Urinary bladder (tissue), 4 donors: ENCODE measurements at places on chromosomes 5 and 9. TPM values are rescaled to one million over a fixed set of nuclear protein-coding genes. Genes with fewer than 3 reads are reported as not detected.

- DNase-seq, result no peak
These were observed 38.1 kb downstream of the BASP1 start for GRCh38 chr5:17255471-17256021.

GRCh38 chr9:132582276-132582785, at the start of gene BARHL1:
Gene BARHL1, plus strand, starts transcription at chr9:132582606. Its CDS starts 192 bp downstream, at chr9:132582798.
- no peak for DNase-seq

DNA sequence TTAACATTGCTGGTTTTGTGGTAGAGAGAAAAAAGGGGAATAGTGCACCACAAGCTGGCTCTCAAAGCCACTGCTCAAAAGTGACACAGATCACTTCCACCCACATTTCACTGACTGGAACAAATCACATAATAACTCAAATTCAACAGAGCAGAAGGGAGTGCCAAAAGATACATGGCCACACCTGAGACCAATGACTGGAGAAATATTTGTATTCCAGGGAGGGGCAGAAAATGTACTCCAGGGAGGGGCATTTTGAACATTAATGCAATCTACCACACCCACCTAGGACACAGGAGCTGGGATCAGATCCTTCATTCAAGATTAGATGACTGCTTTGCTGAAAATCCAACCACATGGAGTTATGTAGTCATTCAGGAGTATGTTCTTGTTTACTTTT, 44.8 kb upstream of the ALDOB start:
- no peak for DNase-seq

GRCh38 chr9:28177142-28177541, 603.9 kb upstream of the C9orf72 start:
- DNase-seq, result no peak

The FKTN gene
- 48.9 TPM for total RNA-seq

GRCh38 chr5:169296419-169297143, 4.4 kb downstream of the SLIT3 start:
- DNase-seq, result no peak

The PDE8B gene
- total RNA-seq, result 2.9 TPM

The FAM221B gene
- total RNA-seq, result 0.21 TPM

DNA sequence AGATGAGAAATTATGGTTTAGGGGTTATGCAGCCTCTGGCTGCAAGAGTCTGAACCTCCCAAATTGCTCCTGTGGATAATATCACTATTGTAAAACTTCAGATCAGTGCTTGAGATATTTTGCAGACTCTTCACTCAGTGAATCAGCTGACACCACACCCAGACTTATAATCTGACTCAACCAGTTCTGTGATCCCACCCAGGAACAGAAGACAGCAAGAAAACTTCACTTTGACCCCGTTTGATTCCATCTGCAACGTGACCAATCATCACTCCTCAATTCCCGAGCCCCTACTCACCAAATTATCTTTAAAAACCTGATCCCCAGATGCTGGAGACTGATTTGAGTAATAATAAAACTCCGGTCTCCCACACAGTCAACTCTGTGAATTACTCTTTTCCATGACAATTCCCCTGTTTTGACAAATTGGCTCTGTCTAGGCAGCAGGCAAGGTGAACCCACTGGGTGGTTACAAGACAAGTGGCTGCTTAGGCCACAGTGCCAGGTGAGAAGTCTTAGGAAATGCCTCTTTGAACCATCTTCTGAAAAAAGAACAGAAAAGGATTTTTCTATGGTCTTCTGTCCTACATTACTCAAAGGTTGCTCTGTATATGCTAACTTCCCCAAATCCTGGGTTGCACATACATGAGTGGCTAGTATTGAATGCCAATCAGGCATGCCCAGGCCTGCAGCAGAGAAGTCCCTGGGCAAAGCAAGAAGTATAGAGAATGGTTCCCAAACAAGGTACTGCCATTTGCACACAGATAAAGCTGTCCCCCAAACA, 588.0 kb downstream of the PRELID2 start:
- DNase-seq, result no peak

GRCh38 chr9:27247756-27248155, 49.2 kb downstream of the EQTN start:
- no peak for DNase-seq

DNA sequence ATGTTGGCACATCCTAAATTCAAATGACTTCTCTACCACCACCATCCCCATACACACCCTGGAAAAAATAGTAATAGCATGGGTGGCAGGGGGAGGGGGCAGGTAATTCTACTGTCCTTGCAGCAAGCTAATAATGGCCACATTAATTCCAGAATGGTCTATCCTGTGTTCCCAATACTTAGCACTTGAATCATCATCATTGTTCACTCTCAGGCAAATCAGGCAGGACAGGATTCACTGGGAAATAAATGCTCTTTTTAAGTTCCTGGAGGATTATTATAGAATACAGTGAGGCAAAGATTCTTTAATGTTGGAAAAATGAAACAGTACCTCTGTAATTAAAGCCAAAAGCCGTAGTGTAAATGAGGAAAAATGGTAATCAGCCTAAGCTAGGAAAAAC, 254.5 kb downstream of the ARRDC3 start:
- DNase-seq, result no peak

DNA sequence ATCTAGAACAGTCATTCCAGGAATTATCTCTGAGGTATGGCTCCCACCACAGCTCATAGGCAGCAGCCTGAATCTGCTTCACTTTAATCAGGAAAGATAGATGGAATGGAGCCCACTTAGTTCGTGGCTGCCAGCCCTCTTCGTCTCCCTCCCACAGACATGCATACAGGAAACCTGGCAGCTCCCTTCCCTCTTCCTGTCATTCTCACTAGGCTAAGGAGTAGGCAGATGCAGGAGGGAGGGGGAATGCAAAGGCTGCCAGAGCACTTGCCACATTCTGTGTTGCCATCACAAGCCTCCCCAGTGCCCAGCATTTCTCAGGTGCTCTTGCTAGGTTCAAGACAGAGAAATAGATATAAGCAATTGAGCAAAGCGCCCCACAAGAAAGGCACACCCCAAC, 378.9 kb downstream of the ELAVL2 start:
- DNase-seq, result no peak

- no peak for DNase-seq
These were observed 45.2 kb upstream of the FYB1 start for GRCh38 chr5:39264528-39264927.

DNA sequence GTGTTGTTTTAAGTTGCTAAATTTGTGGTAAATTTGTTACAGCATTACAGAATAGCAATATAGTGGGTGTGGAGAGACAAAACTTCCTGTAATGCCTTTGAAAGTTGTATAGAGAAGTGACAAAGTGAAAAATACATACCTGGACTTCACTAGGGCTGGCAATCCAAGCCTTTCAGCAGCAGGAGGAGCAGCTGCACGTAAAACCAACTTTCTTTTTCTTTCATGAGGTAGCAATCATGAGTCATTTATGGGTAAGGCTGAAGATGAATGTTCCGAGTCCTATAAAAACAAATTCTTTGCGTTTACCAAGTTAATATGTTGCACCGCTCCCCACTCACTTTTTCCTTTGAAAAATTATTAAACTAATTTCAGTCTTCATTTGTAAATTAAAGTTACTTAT, 1138.2 kb downstream of the TAF11L14 start:
- DNase-seq, result peak; percentile 3

The IL13 gene
- total RNA-seq, result not detected

The ADAMTS12 gene
- total RNA-seq, result 28.8 TPM

DNA sequence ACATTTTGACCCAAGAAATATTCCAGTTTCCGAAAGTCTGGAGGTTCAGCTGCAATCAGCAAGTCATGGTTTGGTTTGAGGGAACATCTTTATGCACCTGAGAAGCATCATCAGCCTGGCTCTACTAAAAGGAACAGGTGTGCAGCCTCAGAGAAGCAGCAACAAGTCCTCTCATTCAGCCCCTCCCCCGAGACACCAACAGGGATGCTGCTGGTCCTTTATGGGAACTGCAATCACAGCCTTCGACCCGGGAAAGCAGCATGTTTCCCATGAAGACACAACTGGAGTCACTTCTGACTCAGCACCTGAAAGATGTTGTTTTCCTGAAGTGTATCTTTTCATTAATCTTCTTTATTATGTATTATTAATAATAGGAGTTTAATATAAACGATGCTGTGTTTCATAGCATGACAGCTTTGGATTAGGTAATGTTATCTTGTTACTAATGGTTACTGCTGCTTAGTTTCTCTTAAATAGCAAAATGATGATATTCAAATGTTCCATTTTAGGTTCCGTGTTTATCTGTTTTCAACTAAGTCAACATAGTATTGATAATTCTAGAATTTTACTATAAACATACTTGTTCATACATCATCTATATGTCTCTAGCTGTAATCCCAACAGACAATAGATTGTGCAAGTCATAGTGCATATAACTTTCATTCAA, 15.6 kb upstream of the NREP start:
- DNase-seq, result no peak

DNA sequence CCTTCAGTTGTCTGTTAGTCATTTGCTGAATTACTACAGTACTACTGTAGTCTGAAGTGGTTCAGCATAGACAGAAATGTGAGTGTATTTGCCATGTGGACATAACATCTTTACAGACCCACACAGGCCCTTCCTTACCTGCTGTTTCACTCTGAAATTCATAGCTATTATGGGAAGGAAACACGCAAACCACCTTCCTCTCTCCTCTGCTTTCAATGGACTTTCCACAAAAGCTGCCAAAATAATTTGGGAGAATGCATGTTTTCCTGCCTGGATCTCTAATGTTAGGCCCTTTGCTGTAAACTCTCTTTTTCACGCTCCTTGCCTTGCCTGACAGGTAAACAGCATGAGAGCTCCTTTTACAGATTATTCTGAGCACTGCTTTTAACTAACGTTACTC, 294.0 kb downstream of the GLIS3 start:
- DNase-seq, result no peak

DNA sequence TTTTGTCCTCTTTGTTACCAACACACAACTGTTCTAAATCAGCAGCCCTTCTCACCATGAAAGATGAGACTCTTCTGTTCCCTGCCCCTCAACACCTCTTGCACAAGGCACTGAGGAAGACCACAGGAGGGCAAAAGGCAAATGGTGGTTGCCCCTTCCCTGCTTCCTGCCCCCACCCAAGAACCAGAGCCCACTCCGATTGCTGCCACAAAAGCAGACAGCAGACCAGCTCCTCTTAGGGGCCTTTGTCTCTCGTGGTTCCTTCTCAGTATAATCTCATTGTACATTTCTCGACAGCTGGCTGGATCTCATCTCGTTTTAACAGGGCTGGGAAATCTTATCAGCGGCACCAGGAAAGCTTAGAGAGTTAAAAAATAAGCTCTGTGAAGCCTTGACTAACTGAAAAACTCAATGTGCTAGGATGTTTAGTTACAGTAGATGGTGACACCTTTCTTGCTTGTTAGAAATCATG, 1.1 kb downstream of the MVB12B start:
- no peak for DNase-seq

The LECT2 gene
- total RNA-seq, result not detected

DNA sequence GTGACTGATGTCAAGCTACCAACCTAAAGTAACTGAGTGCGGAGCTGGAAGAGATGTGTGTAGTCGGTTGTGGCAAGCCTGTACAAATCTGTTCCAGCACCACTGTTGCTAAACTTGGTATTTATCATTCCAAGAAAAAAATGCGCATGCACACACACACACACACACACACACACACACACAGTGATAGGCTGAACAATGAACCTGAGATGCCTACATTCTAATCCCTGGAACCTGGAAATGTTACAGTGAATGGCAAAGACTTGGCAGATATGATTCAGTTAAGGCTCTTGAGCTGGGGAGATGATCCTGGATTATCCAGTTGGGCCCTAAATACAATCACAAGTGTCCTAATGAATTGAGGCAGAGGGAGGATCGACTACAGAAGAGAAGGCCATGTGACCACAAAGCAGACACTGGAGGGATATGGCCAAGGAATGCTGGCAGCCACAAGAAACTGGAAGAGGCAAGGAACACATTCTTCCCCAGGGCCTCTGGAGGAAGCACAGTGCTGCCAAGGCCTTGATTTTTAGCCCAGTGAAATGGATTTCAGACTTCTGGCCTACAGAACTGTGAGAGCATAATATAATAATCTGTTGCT, 49.7 kb upstream of the LHFPL2 start:
- no peak for DNase-seq

DNA sequence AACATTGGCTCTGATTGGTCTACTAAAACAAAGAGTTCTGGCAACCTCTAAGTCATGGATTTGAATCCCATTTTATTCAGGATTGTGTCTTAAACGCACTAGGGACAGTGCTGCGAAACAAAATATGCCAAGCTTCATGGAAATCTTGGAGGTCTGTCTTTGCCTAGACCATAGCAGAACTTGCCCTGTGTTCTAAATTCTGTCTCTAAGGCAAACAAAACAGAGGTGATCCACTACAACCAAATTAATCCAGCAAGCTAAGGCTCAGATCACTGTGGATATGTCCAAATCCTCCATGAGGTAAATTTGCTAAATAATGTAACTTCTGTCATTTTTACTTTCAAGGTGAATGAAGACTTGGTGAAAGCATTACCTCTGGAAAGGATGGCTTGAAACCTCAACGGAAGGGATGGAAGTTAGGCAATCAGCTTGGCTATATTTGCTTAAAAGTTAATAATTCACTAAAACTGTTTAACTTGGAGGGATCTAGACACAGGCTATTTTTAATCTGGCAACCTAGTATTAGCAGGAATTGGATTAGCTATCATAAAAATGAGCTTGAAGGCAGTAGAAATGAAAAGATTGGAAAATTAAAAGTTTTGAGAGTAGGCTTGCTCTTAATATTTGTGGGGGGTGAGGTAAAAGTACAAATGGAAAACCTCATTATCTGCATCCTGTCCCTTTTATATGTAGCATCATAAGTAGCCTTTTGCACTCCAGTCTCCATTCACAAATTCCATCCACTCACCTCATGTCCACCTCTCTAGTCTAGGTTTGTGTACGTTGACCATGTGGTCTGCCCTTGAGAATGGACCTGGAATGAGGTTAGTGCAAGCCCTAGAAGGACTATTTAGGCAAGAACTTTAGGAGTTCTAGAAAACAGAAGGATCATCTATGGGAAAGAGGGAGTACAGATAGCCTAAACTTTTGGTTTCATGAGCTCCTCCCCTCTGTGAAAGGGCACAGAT, 176.2 kb downstream of the SMC2 start:
- no peak for DNase-seq

The PCDHA4 gene
- total RNA-seq, result 1.1 TPM

DNA sequence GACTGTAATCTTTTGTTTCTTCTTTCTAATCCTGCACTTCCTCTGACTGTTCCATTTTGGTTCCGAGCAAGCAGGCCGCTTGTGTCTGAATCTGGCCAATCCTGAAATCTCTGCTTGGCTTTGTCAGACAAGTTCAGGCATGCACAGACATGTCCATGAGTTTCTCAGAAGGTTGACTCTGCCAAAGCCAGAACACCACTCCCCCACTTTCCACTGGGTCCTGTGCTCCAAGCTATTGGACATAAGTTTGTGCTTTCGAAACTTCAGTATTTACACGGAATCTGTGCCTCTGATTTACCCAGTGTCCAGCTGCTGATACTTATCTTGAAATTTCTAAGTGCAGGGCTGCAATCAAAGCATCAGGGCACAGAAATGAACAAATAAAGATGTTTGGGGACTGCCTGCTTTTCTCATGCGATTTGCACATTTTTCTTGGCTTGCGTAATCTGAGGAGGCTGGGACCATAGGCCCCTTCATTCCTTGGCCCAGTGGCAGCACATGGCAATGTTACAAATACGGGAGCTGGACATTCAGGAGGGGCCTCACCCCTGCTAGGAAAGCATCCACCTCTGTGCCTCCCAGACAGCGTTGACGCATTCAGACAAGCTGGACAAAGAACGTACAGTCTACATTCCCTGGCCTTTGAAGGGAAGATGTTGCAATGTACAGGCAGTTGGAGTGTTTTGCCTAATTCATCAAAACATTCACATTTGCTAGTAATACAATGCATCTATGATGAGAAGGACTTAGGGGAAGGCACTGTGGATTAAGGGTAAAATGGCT, 209.2 kb upstream of the PAPPA start:
- peak; percentile 70 for DNase-seq

- DNase-seq, result no peak
These were observed 16.8 kb downstream of the NR6A1 start for GRCh38 chr9:124754289-124754688.
